ENCODE measurements at places on chromosomes 3 and 15.
A peak's percentile ranks its signal among the peaks of the same experiment; 100 is the strongest.

DNA sequence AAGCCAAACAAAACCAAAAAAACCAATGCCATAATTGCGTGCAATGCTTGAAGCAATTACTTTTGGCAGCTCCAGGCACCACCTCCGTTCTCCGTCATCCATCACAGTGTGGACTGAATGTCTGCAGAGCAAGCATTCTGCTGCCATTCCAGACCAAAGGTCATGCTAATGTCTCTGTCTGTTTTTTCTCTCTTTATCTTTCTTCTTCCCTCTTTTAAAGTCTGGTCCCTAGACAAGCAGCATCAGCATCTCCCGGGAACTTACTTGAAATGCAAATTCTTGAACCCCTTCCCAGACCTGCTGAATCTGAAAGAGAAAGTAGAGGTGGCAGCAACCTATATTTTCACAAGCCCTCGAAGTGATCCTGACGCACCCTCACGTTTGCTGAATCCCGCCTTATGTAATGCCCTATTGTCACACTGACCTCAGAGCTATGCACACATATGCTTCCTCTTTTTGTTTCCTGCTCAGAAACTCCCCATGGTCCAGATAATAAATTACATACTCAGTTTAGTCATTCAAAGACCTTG lies 297.3 kb upstream of the PROK2 start:
- no peak for DNase-seq

- DNase-seq: no peak
Observed at GRCh38 chr3:170137986-170138385, 43.5 kb downstream of the PHC3 start.

DNA sequence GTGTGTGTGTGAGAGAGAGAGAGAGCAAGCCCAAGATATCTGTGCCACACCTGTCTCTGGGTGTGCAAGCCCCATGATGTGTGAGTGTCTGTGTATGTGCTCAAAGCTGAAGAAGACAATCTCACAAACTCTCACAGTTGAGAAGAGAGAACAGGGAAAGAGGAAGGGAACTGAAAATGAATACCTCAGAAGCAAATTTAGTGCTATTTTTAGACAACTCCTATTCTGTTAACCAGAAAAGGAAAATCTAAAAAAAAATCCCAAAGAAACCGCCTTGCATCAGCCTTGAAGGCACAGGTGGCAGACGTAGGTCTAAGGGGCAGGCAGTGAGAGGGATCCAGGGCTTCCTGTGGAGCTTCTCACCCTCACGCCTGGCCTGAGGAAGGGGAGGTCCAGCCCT lies 47.8 kb downstream of the ATP2B2 start:
- DNase-seq: no peak

- DNase-seq: no peak
Observed at GRCh38 chr3:181292984-181293383, 303.4 kb upstream of the DNAJC19 start.

DNA sequence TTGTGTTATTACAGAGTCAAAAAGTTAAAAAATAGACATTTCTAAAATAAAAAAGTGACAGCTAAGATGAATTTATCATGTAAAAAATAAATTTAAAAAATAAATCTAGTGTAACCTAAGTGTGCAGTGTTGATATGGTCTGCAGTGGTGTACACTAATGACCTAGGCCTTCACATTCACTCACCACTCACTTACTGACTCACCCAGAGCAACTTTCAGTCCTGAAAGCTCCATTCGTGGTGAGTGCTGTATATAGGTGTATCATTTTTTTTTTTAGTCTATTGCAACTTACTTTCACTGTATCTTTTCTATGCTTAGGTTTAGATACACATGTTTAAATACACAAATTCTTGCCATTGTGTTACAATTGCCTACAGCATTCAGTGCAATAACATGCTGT lies 459.4 kb upstream of the ROBO1 start:
- no peak for DNase-seq

DNA sequence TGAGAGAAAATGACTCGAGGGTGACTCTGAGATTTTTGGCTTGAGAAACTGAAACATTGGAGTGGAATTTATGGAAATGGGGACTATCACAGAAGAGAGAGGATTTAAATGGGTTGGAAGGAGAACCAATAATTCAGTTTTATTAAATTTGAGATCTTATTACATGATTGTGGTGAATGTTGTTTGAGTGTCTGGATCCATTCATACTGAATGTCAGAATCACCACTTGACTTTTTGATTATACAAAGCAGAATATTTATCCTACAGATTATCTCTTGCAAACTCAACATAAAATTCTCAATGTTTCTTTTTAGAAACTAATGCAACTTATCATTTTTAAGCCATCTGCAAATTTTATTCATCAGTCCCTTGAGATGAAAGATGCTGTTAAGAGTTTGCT lies 332.8 kb downstream of the CNTN3 start:
- no peak for DNase-seq

DNA sequence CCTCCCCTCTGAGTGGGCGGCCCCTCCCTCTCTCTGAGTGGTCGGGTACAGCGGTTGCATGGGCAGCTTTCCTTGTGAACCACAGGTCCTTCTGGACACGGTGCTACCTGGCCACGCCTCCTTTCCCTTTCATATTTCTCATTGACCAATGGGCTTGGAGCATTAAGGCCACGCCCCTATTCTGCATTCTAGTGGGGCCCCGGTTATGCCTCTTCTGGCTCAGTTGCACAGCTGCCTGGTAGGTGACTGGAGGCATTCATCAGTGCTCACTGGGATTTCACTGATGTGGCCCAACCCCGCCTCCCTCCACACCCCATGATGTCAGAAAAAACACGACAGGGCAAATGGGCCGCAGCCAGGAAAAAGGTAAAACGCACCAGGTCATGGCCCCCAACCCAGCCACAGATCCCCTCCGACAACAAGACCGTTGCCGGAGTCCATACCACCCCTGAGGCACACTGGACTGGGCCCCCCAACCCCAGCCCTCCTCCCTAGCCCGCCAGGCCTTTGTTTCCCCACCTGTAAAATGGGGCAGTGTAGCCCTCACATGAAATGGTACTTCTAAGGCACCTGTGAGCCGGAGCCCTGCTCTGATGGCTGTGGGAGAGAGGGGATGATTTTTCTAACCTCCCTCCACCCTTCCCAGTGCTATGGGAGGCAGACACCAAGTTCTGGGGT lies 26.3 kb downstream of the NGRN start:
- no peak for DNase-seq

DNA sequence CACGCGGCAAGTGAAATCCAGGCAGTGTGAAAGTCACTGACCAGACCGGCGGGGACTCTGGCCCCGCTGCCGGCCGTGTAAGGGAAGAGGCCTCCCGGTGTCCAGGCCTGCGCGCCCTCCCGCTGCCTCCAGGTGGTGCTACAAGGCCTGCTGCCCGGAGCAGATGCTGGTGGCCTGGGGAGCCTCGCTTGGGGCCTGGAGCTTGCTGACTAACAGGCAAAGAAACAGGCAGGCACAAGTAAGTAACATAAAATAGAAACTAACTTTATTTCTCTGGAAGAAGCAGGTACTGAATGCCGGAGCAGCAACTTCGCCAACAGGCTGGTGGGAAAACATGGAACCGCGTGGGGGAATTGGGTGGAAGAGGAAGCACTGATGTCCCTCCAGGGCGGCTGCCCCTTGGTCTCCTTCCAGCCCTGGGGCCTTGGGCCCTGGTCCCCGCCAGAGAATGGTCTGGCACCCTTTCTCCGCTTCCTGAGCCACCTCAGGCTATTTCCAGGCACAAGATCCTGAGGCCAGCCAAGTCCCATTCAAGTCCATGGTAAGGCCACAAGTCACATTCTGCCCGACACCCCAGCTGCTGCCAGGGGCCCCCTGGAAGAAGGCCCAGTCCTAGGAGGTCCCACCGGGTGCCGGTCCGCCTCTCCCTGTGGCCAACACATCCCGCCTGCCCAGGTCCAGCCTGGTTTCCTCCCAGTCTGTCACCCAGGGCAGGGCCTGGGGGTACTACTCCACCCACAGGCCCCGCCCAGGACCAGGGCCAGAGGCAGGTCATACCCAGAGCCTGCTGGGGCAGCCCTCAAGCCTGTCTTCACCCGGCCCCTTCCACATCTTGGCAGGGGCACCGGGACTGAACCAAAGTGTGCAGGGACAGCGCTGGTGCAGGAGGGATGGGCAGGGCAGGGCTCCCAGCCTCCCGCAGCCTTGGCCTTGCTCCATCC lies 45.0 kb downstream of the TNK2 start:
- peak; percentile 11 for DNase-seq

GRCh38 chr15:66906668-66907614 lies 158.5 kb upstream of the SMAD3 start:
- no peak for DNase-seq

DNA sequence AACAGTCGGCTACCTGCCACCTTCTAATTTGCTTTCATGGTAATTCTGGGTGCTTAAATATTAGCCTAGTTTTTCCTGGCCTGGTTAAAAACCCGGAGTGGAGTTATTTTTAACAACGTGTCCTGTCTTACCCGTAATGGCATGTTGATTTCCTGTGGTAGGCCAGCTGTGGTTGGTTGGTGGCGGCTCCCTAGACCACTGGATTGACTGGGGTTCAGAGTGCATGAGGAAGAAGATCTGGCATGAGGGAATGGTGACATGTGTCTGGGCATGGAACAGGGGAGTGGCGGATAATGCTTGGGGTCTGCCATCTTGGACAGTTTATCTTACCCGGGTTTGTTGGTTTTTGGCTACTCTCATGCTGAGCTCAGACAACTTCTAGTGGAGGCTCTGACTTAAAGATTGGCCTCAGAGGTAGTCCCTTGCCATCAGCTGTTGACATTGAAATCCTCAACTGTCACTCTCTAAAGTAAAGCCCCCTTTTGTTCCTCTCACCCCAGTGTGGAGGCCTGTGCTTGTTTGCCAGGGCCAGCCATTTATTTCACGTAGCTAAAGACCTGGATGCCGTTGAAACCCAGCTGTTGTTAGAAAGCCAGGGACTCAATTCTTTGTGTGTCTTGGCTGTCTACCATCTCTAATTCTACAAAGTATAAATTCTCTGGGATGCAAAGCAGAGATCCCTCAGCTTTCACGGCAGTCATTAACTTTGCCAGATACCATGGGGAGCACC lies 81.6 kb downstream of the DNASE1L3 start:
- DNase-seq: no peak

DNA sequence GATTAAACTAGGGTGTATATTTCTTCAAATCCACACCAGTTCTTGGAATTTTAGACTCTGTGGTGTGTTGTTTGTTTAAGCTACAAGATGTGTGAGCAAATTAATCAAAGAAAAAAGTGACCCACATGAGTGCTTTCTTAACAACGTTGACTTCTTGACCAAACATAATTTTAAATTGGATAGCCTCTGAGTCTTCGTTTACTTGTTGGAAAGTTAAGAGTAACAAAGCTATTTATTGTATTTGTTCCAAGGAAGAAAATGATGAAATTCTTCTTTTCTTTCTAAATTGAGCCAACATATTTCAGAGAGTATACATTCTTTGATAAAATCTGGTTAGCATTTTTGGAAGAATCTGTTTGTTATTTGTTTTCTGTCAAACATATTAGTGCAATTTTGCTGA lies 99.9 kb upstream of the IGSF10 start:
- DNase-seq: no peak

DNA sequence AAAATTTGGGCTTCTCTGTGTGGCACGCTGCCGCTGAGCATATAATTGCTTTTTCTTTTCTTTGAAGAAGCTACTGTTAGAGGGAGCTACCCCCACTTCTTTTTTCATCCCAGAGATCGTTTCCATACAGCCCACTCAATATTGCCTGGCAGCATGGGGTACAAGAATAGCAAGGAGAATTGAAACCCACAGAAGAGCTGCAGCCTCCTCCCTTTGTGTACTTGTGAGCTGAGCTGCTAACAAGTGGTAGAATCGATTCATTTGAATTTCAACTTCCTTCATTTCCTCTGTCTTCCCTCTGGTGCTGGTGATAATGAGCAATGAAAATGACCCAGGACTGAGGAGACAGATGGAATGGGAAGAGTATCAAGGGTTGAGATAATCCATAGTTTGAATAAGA lies 64.9 kb downstream of the LRRC3B start:
- no peak for DNase-seq

GRCh38 chr3:177538048-177538749 lies 340.9 kb upstream of the TBL1XR1 start:
- DNase-seq: no peak

DNA sequence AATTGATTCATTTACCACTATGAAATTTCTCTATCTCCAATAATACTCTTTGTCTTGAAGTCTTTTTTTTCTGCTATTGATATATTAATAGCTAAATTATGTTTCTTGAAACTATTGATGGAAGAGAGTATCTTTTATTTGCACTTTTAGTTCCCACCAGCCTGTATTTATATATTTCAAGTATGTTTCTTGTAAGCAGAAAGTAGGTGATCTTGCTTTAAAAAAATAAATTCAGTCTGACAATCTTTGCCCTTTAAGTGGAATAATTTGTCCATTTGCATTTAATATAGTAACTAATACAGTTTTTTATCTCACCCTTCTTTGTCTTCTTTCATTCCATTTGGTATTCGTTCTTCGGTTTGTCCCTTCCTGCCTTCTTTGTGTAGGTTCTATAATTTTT lies 790.5 kb downstream of the MCTP2 start:
- DNase-seq: no peak

DNA sequence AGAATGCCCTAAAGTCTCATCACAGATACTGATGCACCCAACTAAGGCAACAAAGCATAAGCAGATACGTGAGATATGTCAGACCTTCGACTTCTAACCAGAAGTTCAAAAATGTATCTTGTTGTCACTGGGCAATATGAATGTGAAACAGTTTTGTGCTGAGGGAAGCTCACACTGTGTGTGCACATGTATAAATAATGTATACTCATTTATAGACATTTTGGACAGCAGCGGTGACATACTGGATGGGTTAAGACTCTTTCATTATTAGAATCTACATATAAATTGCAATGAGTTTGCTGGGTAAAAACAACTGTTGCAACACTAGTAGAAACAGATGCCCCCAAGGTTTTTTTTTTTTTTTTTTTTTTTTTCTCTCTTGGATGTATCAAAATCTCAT lies 37.9 kb downstream of the TIGIT start:
- no peak for DNase-seq
